ENCODE measurements at places on chromosomes 3 and 15.

DNA sequence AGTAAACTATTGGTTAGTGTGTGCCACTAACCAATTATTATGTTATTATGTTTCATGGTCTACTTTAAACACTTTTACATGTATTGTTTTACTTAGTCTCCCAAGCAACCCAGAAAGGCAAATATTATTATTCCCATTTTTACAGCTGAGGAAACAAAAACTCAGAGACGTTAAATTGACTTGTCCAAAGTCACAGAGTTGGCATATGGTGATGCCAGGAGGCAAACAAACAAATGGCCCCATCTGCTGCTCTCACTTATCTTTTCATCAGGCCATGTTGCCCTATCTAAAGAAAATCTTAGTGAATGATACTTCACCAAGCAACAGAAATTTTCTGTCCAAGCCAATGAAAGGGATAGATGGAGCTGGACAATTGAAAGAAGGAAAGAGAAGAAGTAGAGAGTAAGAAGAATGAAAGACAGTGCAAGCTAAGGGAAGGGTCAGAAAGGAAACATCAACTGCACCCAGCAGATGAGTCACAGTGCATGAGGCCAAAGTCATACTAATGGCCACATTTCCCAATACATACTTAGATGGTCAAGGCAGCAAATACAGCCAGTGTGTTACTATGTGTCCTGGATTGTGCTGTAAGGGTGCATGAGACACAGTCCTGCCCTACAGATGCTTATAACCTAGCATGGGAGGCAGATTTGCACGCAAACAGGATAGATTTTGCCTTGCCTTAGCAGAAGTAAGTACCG, 266.9 kb downstream of the KCNMB2 start:
- no peak for DNase-seq

GRCh38 chr15:62653122-62653521, 389.4 kb upstream of the TPM1 start:
- DNase-seq = no peak

GRCh38 chr3:172142051-172142863, 102.9 kb downstream of the FNDC3B start:
- no peak for DNase-seq

GRCh38 chr15:77346245-77347036, 73.5 kb downstream of the PEAK1 start:
- DNase-seq = no peak

DNA sequence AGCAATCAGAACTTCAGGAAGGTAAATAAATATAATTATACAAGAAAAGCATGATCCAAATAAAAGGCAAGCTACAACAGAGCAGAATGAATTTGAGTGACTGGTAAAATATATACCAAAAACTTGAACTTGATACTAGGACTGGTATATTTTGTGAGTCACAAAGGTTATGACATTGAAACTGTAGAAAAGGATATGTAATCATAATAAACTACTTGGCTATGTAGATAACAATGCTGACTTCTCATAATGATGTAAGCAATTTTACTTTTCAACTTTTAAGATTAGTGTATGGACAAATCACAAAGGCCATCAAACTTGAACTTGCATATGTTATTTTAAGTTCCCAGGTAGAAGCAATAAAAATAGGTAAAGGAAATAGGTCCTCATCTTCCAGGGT, 384.5 kb upstream of the NECTIN3 start:
- no peak for DNase-seq

- DNase-seq = no peak
Measured at GRCh38 chr3:11494131-11494916, 149.4 kb downstream of the VGLL4 start.

DNA sequence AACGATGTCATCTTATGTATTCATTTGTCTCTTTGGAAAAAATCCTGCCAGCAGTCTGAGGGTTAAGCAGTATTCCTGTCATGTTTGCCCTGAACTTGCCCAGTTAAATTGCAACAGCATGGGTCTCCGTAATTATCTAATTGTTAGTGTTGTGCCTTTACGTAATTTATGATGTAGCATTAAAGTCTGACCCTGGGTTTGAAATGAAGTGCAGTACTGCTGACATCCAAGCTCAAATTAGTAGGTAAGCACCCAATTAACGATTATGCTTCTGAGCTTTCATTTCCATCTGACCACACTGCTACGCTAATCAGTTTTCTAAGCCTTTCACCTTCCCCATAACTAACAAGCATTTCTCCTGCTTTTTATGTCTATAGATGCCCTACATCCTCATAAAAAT, 241.8 kb downstream of the ARRDC4 start:
- DNase-seq = no peak
